ENCODE measurements at places on chromosomes 16 and 17. TPM values are rescaled to one million over a fixed set of nuclear protein-coding genes. Genes with fewer than 3 reads are reported as not detected.

C16orf89 gene
- total RNA-seq: 6.9 TPM

JPH3 gene
- 21.4 TPM for total RNA-seq

GRCh38 chr16:66408163-66409048 is 18.7 kb upstream of the BEAN1 start:
- DNase-seq: no peak

- no peak for DNase-seq
These were observed at the start of gene HOXB3 for GRCh38 chr17:48589831-48590606. Gene HOXB3, minus strand, starts transcription at chr17:48590241. Its CDS starts 37,767 bp downstream, at chr17:48552474.

FBXO39 gene
- total RNA-seq: not detected

GRCh38 chr16:1152651-1153259 is at the start of gene CACNA1H:
Gene CACNA1H, plus strand, starts transcription at chr16:1153106. Its CDS starts 632 bp downstream, at chr16:1153738.
- DNase-seq: no peak

- no peak for DNase-seq
These were observed 324.6 kb downstream of the C16orf95 start for GRCh38 chr16:86992587-86992986.

UMOD gene
- not detected for total RNA-seq

- no peak for DNase-seq
These were observed 292.5 kb downstream of the XYLT1 start for GRCh38 chr16:17177959-17178905.

- DNase-seq: no peak
These were observed 288.0 kb downstream of the MAF start for GRCh38 chr16:79312502-79312901.

- no peak for DNase-seq
These were observed 31.0 kb upstream of the C16orf78 start for GRCh38 chr16:49342336-49343265.

DNA sequence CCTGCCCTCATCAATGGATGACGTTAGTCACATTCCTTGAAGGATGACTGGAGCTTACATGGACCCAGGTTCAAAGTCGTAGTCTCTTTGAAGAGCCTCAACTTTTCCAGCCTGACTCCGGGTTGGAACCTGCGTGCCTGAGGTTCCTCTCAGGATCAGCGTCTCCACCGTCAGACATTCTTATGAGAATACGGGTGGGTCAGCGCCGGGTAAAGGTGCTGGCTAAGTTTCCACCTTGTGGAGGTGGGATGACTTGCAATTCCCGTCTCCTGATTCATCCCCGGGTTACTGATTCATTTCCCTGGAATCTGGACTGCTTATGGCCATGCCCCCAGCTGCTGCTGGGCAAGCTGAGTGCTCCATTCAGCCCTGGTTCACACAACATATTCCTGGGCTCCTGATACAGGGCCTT is 38.9 kb upstream of the CMIP start:
- DNase-seq: no peak

- peak; percentile 85 for DNase-seq
These were observed at the start of gene BMERB1 for GRCh38 chr16:15434425-15435215. Gene BMERB1, plus strand, starts transcription at chr16:15434588. Its CDS starts 66 bp downstream, at chr16:15434654.

DNA sequence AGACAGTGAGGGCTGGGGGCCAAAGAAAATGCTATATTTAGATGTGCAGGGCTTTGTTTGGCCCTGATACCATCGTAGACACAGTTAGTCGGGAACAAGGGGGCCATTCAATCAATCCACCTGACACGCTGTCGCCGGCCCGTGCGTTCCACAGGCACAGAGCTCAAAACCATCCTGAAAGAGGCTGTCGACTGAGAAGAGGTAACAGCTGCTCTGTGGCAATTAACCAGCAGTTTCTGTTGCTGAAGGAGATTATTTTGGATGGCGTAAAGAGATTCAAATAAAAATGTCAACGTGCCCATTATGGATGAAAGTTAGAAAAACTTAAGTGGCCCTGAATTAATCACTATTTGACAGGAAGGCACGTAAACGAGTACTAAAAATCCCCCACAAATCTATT is 276.2 kb upstream of the IRX5 start:
- DNase-seq: no peak

NGFR gene
- total RNA-seq: 28.9 TPM

C17orf75 gene
- 32.9 TPM for total RNA-seq

DNA sequence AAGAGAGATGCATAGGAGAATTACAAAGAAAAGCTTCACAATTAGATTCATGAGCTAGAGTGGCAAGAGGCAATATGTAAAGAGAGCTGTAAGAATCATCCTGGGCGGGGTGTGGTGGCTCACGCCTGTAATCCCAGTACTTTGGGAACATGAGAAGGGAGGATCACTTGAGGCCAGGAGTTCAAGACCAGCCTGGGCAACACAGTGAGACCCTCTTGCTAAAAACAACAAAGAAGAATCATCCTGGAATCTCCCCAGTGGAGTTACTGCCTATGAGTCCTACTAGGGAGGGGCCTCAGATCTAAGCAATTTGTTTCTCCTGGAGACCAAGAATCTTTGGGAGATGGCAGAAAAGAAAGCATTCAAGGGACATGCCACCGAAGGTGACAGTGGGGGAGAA is 119.1 kb downstream of the HIC1 start:
- DNase-seq: no peak

- no peak for DNase-seq
These were observed 5.4 kb downstream of the MT1A start for GRCh38 chr16:56643833-56644232.

CA10 gene
- total RNA-seq: 23.4 TPM

GRCh38 chr17:38730526-38731379 is 612 bp downstream of the CISD3 start:
- DNase-seq: no peak

GRCh38 chr16:49534901-49535610 is 161.5 kb downstream of the C16orf78 start:
- no peak for DNase-seq

- no peak for DNase-seq
These were observed 339.9 kb downstream of the SOX9 start for GRCh38 chr17:72460711-72461110.

DNA sequence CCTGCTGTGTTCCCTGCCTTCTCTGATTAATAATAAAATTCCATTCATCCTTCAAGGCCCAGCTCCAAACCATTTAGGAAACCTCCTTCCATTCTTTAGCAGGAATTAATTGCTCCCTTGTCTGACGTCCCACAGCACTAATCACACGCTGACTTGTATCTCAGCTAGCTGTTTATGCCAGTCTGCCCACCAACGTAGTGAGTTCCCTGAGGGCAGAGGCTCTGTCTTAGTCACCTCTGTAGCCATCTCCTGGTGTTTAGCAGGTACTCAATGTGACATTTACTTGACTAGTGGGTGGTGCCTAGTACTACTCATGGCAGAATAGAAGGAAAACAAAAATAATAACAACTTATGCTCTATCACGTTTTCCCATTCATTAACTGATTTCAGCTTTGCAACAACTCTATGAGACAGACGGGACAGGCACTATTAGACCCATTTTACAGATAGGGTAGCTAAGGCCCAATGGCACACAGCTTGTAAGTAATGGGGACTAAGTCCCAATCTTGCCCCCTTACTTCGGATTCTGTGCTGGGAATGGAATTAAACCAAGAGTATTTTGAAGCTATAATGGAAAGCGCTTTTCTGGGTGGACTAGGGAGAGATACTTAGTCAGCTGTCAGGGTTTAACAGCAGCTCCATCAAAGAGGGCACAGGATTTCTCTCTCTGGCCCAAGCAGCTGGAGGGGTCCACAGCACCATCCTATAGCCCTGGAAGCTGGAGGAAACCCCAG is 931 bp upstream of the WIPF2 start:
- no peak for DNase-seq

- no peak for DNase-seq
These were observed 113.0 kb upstream of the AXIN2 start for GRCh38 chr17:65674246-65675045.

SULT1A4 gene
- total RNA-seq: 0.64 TPM

- no peak for DNase-seq
These were observed 103.1 kb downstream of the AATF start for GRCh38 chr17:37051833-37052232.

DNA sequence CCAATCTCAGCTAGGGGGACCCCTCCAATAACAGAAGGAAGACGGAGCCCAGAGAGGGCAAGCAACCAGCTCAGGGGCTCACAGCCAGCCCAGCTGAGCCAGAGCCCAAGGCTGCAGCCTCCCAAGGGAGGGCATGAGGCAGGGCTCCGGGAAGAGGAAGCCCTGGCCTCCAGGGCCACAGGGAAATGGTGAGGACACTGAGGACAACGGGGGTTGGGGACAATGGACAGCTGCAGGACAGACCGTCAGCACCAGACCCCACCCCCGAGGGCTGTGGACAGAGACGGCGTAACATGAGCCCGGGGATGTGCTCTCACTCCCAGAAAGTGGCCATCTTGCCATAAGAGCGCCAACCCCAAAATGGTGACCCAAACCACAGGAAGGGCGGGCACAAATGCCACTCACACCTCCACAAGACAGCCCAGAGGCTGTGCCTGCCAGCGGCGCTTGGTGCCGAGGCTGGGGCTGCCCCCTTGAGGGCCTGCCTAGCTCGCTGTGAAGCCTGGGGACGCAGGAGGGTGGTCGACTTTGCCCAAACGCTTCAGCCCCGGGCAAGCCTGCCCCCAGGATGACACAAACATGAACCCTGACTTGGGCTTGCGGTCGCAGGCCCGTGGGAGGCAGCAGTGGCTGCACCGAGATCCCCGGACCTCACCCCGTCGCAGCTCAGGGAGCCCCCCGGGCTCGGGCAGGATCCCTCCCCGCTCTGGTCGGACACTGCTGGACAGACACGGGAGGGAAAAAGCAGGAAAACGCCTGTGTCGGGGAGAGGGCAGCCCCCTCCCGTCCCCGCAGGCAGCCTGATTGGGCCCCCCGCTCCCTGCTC is 10.5 kb downstream of the PIMREG start:
- no peak for DNase-seq

SLC5A11 gene
- not detected for total RNA-seq

- no peak for DNase-seq
These were observed 515.0 kb upstream of the SALL1 start for GRCh38 chr16:51666074-51666473.

WIPI1 gene
- 18.8 TPM for total RNA-seq

- DNase-seq: no peak
These were observed 6.7 kb downstream of the CLEC19A start for GRCh38 chr16:19292186-19292585.

DNA sequence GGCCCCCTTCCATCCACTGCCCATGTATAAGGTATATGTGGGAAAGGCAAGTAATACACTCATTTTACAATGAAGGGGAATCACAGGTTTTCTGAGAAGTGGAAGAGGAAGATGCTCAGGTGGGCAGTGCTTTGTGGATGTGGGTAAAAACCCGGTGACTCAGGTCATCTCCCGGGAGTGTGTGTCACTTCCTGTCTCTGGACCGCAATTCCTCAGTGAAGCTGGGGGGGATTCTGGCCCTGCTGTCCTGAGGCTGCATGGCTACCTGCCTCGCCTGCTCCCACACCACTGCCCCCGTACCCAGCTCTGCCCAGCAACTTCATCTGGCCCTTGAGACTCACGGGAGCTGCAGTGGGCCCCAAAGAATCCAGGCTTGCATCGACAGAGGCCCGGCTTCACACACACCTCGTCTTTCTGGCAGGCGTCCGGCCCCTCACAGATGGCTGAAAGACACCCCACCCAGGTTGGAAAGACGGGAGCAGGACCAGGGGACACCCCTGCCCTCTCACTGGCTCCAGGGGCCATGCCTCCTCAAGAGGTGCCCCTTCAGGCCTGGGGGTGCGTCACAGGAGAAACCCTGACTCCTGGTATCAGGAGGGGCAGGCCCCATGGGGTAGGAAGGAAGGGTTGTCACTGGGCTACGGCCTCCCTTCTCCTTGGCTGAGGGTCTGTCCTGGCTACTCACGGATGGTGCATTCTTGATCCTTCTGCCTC is 882 bp downstream of the SCARF1 start:
- no peak for DNase-seq

TP53TG3F gene
- total RNA-seq: not detected

DNA sequence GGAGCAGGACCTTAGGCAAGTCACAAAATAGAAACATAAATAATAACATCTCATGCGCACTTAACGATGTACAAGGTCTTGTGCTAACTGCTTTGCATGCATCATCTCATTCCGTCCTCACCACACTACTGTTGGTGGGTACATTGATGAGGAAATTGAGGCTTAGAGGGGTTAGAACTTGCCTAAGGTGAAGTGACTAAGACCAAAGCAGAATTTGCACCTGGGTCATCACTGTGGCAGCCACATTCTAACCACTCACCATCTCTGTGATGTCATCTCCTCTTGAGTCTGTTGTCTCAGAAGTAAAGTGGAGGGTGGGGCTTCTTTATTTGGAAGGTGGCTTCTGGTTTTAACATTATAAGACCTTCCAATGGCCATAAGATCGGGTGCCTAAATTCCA is 20.4 kb upstream of the TRIM25 start:
- no peak for DNase-seq

SPPL2C gene
- total RNA-seq: 0.18 TPM

DNA sequence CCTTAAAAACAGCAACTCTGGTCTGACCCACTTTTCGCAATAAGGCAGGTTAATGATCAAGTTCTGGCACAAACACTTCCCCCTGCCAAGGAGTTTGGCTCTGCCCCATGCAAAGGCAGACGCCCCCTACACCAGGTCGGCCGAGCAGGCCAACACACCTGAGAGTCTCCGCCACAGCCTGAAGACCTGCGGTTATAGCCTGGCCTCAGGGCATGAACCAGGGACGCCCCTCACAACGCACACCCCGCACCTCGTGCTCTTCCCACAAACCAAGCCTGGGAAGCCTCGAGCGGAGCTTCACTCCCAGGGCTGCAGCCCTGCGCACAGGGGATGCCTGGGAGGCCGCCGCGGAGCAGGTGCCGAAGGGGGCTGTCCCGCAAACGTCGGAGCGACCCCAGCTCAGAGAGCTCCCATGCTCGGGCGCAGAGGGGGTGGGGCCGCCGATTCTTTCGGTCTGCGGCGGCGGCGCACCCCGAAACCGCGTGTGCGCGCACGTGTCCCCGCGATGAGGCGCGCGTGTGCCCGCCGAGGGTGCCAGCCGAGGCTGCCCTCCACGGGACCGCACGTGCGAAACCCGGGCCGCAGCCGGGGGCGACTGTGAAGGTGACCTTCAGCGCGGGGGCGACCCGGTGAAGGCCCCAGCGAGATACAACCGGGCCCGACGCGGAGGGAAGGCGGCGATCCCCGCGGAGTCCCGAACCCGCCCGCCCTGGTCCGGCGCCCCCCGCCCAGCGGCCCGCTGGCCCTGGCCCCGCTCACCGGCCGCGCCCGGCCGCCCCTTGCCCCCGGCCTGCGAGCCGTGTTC is 559 bp downstream of the CLUH start:
- DNase-seq: no peak

ATP6V0A1 gene
- 210 TPM for total RNA-seq

PRSS8 gene
- total RNA-seq: 0.18 TPM

GRCh38 chr16:11705311-11706025 is 37.2 kb downstream of the TXNDC11 start:
- no peak for DNase-seq

FKBP10 gene
- total RNA-seq: 26.5 TPM

DNA sequence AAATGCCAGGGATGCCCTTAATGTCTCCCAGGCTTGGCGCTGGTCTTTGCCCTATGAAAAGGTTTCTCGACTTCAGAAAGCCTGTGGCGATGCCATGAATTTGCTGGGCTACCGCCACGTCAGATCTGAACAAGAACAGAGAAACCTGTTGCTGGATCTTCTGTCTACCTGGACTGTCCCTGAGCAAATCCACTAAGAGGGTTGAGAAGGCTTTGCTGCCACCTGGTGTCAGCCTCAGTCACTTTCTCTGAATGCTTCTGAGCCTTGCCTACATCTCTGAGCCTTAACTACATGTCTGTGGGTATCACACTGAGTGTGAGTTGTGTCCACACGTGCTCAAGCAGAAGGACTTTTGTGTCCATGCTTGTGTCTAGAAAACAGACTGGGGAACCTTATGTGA is 11.4 kb downstream of the CHST4 start:
- DNase-seq: peak; percentile 5

SNX20 gene
- total RNA-seq: not detected

MYL4 gene
- 1.1 TPM for total RNA-seq

GRCh38 chr16:83849421-83849820 is 41.6 kb downstream of the HSBP1 start:
- no peak for DNase-seq
